ENCODE measurements at places on chromosomes 16 and 17. TPM values are rescaled to one million over a fixed set of nuclear protein-coding genes. Genes with fewer than 3 reads are reported as not detected.

Gene IRF8
- not detected for total RNA-seq

Gene FAAP100
- total RNA-seq, result 35.6 TPM

Gene CPHXL2
- not detected for total RNA-seq

Gene CDH3
- total RNA-seq, result 0.17 TPM

Gene CES2
- 23.2 TPM for total RNA-seq

Gene HOXB9
- 2.8 TPM for total RNA-seq

Gene MARF1
- 15.3 TPM for total RNA-seq

Gene RNF227
- 9.0 TPM for total RNA-seq

Gene ACSM2A
- not detected for total RNA-seq

Gene LITAFD
- total RNA-seq, result not detected

Gene MIF4GD
- total RNA-seq, result 6.9 TPM

Gene KCNG4
- total RNA-seq, result not detected

Gene OR1F1
- not detected for total RNA-seq

Gene CORO1A
- 4.2 TPM for total RNA-seq

Gene STX8
- total RNA-seq, result 79.4 TPM

Gene NPIPA2
- 0.58 TPM for total RNA-seq

Gene TBC1D28
- total RNA-seq, result not detected

Gene CA5A
- not detected for total RNA-seq

Gene MAP2K6
- 16.8 TPM for total RNA-seq

Gene PRSS21
- 3.8 TPM for total RNA-seq

Gene MYH1
- total RNA-seq, result not detected

Gene CAMTA2
- total RNA-seq, result 19.3 TPM

Gene NUFIP2
- 22.7 TPM for total RNA-seq

Gene GP1BA
- total RNA-seq, result not detected

Gene MT1F
- not detected for total RNA-seq

Data from pericardium fibroblast (primary cell).